ENCODE measurements at places on chromosomes 4 and X.

DNA sequence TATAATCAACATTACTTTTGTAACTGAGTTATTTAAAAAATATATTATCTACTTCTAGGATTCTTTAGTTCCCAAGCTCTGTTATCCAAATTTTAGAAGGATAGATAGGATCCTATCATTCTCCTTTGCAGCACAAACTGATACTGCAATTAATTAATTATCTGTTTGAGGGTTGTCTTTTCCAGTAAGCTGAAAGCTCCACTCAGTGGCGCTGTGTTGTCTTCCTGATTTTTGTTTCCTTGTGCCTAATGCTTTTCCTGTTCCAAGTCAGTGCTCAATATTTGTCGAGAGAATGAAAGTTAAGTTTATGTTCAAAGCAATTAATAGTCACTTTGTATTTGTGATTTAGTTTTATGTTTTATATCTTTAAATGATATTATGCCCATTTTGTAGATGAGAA lies 107.4 kb upstream of the ANK2 start:
- DNase-seq = no peak

DNA sequence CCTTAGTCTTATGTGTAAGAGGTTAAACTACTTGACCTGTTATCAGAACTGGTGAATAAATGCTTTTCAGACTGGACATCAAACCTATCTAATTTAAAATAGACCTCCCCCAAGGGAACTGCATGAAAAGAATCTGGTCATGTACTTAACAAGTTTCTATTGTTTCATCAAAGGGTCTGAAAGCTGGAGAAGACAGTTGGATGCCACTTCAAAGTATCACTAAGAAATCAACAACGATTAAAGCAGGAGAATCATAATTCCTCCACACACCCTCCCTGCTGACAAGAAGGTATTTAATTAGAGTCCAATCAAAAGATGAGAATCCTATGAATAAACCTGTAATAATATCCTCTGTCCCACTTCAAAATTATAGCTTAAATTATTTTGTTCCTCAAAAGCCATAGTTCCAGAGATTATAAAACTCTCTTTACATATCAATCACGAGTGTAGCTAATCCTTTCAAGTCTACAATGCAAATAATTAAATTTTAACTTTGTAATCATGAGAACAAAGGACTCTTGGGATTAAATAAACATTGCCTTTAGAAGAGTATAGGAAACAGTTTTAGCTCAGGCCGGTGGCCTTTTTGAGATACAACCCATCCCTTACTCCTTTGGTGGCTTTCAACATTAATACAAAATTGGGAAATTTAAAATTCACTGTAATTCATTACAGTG lies 35.1 kb downstream of the TSPAN5 start:
- DNase-seq = no peak

- no peak for DNase-seq
Observed at GRCh38 chr4:39464886-39465501, 6.1 kb downstream of the LIAS start.

DNA sequence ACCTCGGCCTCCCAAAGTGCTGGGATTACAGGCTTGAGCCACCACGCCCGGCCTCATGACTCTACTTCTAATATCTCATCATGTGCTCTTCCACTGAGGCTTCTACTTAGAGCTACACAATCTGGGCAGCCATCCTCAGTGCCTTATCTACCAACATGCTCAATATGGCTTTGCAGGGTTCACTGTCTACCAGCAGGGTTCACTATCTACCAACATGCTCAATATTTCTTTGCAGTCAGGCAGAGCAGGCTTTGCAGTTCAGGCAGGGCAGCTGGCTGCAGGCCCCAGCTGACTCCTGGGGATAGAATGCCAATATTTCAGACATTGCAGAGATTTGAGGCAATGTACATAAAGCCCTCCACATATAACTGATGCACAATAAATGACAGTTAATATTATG lies 47.5 kb downstream of the PKD2 start:
- no peak for DNase-seq

DNA sequence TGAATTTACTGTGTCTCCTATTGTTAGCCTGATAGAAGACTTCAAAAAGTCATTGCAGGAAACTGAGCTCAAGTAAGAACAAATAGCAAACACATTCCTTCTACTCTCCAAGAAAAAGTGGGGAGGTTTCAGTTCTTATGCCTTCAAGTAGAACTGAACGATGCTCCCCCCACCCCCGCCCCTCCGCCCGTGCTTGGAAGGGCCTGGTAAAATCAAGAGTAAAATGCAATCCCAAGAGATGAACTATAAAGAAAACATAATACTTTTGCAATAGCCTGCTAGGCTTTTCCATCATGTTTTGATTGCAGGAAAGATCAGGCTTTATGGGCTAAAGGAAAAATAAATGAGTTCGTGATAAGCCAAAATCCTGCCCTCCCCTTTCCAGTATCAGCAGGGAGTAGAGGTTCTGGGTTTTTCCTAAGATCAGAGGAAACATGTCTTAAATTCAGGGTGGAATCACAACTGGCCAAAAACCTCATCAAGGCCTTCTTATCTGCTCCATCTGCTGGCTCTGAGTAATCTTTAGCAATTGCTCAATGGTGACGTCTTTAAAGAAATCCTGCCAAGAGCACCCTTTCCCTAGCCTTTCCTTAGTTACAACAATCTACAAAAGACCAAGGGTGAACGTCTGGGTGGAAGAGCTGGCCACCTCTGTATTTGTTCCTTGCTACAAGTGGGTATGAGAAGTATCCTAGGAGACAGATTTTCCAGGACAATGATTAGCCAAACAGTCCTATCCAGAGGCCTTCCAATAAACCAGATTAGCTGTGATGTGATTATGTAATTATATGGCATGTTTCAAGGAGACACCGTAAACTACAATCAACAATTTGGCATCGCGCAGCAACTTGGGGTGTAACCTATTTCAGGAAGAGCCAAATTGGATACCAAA lies 66.3 kb upstream of the FAM9C start:
- no peak for DNase-seq

GRCh38 chr4:106708464-106708816 lies 327.7 kb downstream of the DKK2 start:
- DNase-seq = no peak

DNA sequence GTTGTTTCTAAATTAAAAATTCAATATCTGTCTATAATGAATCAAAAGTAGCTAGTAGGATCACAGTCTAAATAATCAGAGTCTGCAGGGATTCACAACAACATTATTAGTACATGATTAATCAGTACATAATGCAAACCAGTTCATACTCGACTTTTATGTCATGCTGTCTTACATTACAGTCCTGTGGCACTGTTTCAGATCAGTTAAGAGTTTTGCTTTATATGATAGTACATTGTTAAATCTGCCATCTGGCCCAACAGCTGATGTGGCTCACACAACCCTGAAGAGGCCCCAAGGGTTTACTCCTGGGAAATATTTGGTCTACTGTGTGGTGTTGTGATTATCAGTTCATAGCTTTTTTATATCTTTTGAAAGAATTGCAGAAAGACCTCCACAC lies 247.1 kb upstream of the ETNPPL start:
- no peak for DNase-seq

GRCh38 chrX:19334945-19335626 lies 8.6 kb upstream of the PDHA1 start:
- DNase-seq = peak; percentile 4

- no peak for DNase-seq
Observed at GRCh38 chrX:1609311-1609710, 5.5 kb upstream of the ASMT start.

GRCh38 chr4:80419946-80420345 lies 84.4 kb downstream of the CFAP299 start:
- no peak for DNase-seq

GRCh38 chrX:110675886-110676285 lies 119.7 kb downstream of the CHRDL1 start:
- DNase-seq = no peak

DNA sequence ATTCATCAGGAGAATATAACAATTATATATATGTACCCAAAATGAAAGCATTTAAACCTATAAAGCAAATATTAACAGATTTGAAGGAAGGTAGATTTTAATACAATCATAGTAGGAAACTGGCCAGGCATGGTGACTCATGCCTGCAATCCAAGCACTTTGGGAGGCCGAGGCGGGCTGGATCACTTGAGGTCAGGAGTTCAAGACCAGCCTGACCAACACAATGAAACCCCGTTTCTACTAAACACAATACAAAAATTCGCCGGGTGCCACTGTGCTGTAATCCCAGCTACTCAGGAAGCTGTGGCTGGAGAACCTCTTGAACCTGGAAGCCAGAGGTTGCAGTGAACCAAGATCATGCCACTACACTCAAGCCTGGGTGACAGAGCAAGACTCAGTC lies 118.3 kb downstream of the KCNIP4 start:
- DNase-seq = no peak

- no peak for DNase-seq
Observed at GRCh38 chr4:182699795-182700194, 217.4 kb downstream of the DCTD start.

DNA sequence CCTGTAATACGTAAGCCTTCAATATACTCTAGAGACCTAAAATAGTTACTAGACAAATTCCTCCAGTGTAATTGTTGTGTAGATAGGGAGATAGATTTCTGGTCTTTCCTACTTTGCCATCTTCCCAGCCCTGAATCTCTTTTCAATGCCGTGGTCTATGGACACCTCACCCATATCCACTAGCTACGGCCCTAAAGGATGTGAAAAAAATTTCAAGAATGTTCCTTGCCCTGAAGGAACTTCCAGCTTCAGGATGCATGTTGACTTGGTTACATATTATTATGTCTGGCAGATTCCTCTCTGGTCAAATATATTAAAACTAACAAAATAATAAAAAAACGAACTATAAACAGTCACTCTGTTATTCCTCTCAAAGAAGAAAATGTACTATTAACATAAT lies 52.4 kb upstream of the TSPAN5 start:
- DNase-seq = no peak

GRCh38 chrX:12954981-12955380 lies 19.9 kb upstream of the TMSB4X start:
- DNase-seq = no peak

DNA sequence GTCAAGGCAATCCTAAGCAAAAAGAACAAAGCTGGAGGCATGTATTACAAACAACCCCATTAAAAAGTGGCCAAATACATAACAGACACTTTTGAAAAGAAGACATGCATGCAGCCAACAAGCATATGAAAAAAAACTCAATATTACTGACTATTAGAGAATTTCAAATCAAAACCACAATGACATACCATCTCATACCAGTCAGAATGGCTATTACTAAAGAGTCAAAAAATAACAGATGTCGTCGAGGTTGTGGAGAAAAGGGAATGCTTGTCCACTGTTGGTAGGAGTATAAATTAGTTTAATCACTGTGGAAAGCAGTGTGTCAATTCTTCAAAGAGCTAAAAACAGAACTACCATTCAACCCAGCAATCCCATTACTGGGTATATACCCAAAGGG lies 604.6 kb upstream of the GRIA3 start:
- no peak for DNase-seq

DNA sequence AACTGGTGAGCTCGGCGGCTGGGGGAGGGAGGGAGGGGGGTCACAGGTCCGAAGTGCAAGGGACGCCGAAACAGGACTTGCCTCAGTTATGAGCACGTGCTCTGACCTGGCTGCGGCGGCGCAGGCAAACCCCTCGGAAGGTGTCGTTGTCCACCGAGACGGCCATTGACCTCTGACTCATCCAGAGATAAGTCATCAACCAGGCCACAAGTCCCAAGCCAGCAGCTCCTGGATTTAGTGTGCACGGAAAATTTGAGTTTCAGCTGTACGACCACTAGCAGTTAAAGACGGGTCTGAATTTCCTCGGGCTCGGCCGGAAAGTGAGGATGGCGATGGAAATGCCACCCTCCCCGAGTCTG lies 674 bp downstream of the SH3D19 start:
- DNase-seq = no peak

- DNase-seq = no peak
Observed at GRCh38 chrX:45322382-45322781, 121.7 kb upstream of the DIPK2B start.

- DNase-seq = no peak
Observed at GRCh38 chr4:45668128-45668527, 455.7 kb downstream of the GABRG1 start.

DNA sequence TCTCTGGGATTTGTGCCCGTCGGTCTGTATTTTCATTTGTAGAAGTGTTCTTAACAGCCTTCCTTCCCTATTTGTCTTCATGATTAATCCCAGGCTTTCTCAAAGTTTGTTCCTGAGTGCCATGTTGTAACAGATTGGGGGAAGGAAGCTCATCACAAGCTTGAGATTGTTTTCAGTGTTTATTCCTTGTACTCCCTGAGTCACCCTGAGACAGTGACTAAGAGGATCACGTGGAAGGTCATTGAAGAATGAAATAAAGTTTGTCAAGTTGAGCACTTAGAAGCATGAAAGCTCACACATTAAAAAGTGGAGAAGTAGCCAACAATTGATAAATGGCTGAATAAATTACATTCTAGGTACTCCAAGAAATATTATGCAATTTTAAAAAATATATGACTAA lies 153.5 kb upstream of the FAM241A start:
- DNase-seq = no peak

DNA sequence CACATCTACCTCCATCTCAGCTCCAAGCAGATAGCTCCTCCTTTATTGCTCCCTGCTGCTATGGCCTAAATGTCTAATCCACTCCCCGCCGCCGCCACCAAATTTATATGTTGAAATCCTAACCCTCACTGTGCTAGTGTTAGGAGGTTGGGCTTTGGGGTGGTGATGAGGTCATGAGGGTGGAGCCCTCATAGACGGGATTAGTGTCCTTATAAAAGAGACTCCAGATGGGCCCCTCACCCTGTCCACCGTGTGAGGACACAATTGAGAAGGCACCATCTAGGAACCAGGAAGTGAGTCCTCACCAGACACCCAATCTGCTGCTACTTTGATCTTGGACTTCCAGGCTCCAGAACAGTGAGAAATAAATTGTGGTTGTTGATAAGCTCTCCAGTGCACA lies 13.6 kb upstream of the TBC1D14 start:
- no peak for DNase-seq

DNA sequence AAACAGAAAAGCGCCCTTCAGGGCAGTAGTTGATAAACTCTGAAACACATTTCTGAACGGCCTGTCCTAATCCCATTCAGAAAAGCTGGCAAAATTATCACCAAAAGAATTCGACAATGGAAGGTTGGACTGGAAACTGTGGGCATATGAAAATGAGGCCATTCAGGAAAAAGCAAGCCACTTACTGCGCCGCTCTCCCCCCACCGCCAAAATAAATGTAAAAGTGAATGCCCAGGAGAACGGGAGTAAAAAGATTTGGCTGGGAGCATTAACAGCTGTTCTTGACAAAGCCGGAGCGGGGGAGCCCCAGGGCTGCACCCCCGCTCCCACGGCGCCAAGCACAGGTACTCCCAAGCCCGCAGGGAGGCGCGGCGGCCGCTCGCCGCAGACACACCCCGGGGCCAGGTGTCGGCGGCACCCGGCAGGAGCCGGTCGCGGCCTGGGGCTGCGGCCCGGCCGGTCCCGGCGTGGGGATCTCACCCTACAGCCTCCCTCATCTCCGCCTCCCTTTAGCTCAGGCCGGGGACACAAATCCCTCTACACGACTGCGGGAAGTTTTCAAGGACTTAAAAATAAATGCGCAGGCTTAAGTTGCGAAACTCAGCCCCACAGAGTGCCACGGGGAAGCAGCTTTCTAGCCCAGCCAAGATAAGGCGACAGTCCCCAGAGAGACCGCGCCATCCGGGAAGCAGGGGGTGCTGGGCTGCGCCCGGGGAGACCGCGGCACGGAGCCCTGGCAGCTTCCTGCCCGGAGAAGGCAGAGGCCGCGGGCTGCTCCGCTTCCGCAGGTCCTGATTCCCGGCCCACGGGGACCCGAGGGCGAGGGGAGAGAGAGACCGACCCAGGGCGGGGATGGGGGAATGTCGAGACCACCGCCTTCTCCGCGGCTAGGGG lies 593 bp downstream of the SH3RF1 start:
- DNase-seq = no peak
